HT-29 (cell line): ENCODE measurements at places on chromosomes 5 and 9.

GRCh38 chr9:77604316-77604715 is 43.8 kb downstream of the GNA14 start:
- DNase-seq = peak; percentile 80

DNA sequence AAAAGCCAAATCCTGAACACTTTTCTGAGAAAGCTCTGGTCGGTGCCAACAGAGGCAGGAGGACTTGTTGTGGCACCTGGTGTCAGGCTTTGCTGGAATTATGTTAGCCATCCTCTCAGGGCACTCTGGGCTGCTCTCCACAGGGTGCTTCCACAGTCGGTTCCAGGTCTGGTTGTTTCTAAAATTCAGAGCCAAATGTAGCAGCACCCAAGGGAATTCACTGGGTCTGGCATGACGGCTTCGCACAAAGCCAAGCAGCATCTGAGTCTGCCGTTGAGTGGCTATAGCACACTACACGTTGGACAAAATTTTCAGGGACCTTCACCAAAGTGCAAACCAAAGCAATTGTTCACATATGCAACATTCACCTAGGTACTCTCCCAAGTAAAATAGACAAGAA is 110.2 kb downstream of the PJA2 start:
- DNase-seq = no peak

DNA sequence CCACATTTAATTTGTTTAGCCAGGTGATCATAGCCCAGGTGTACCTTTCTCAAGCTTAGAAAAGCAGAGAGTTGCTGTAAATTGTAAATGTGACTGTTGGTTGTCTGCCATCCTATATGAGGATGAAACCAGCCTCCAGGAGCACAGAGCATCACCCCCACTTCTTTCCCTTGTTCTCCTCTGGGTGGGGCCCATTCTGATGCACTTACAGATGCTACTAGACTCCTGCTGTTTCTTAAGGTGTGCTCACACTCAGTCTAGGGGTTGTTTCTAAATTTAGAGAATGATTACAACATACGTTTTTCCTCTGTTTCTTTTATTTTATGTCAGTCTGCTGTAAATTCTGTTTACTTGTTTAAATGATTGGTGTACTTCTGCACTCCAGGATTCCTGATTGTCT is 10.5 kb downstream of the PTCD2 start:
- no peak for DNase-seq

GRCh38 chr5:73321757-73322436 is 126.7 kb downstream of the FOXD1 start:
- DNase-seq = no peak

DNA sequence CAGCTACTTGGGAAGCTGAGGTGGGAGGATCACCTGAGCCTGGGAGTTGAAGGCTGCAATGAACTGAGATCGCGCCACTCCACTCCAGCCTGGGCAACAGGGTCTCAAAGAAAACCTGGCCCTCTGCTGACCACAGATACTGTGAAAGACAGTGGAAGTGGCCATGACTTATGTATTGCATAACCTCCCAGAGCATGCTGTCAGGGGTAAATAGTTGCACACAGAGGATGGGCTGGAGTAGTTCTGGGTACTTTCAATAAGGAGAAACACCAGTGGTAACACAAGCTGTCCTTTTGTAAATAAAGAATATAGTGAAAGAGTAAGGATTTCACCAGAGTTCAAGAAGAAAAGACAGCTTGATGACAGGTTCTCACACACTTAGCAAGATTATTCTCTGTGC is 1.8 kb downstream of the ACER2 start:
- DNase-seq = no peak

- DNase-seq = no peak
Observed at GRCh38 chr9:125447202-125447802, 185.7 kb downstream of the GAPVD1 start.

DNA sequence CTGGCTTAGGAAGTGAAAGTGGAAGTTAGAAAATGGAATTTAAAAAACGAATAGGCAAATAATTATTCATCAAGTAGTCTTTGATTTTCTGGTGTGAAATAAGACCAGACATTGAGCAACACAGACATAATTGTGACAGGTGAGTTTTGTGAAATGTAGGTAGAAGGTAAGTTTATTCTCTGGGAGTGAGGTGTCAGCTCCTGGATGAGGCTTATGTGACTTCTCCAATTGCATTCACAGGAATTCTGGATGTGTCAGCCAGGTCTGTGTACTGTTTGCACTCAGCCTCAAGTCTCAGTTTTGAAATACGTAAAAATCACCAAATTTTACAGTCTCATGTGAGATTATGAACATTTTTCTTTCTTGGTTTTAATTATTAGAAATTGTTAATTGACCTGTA is 537.6 kb downstream of the CETN3 start:
- DNase-seq = no peak

GRCh38 chr9:120689860-120690259 is 24.4 kb downstream of the MEGF9 start:
- no peak for DNase-seq

GRCh38 chr5:176781638-176782570 is 28.5 kb upstream of the UNC5A start:
- no peak for DNase-seq

GRCh38 chr5:72123764-72124376 is 16.6 kb downstream of the MAP1B start:
- DNase-seq = no peak

- DNase-seq = no peak
Observed at GRCh38 chr5:132203464-132203818, 24.2 kb downstream of the P4HA2 start.

DNA sequence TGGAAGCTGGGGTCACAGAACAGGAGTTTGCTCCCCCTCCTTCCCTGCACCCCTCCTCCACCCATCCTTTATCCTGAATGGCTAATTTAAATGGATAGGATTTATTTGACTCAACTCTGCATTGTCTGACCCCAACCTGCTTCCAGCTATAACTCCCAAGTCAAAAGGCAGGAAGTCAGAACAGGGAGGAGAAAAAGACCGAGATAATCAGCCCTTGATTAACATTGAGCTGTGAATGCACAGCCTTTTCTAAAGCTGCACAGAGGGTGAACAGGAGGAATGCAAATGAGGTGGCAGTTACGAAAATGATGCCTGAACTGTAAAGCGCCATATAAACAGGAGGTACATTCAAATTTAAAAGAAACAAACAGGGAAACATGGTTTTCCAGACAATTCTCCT is 152.8 kb downstream of the SPOCK1 start:
- no peak for DNase-seq

DNA sequence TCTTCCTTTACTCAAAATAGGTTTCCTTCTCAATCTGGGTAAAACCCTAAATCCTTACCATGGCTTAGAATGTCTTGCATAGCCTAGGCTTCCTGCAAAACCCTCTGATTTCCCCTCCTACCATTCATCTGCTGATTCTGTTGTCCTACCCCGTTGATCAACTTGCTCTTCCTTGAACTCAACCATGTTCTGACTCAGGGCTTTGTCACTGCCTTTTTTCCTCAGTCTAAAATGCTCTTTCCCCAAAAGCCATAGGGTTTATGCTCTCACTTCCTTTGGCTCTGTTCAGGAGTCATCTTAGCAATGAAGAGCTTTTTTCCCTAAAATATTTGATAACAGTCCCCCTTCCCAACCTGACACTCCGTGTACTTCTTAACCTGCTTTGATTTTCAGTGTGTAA is 79.4 kb upstream of the IZUMO3 start:
- no peak for DNase-seq

DNA sequence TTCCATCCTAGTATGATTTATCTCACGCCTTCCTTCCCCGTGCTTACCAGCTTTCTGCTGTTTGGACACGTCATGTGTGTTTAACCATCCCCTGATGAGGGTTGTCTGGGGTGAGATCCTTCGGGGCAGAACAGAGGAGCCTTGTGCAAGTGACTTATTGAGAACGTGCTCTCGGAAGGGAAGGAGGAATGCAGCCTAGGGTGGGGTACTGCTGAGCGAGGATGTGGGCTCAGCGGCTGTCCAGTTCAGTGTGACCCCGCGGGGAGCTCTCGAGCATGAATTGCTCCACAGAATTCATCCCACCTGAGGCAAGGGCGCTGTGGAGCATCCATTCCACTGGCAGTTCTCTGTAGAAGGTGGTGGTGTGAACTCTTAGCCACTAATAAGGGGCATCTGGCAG is 4.0 kb downstream of the MYOZ3 start:
- no peak for DNase-seq

- DNase-seq = no peak
Observed at GRCh38 chr9:34982361-34982760, 7.2 kb upstream of the DNAJB5 start.

GRCh38 chr9:9612270-9612669 is 1000.5 kb downstream of the PTPRD start:
- no peak for DNase-seq

DNA sequence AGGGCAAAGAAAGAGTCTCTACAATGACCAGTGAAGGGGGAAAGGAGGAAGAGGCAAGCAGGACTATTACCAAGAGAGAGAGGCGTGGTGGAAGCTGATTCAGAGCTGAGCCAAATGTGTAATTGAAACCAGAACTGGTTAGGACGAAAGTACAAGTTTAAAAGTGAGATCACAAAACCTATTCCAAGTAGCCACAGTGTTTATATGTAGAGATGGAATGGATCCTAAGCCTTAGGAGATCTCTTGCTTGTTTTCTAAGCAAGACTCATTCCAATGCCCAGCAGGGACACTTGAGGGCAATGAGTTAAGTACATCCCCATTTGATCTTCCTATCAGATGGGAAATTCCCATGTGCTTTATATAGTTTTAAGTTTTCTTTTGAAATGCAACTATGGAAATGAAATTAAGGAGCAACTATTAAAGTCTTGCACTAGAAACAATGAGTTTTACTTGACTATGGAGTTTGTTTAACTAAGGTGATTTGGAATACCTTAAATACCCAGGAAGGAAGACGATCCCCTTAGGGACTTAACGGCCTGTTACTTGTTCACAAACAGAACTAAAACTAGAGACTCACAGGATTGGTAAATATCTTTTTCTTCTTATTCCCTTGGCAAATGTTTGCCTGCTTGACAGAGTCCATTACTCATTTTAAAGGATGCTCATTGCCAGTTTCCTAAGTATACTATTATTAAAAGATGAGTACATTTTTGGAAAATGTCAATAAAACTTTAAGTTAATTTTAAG is 51.1 kb upstream of the SNX2 start:
- DNase-seq = no peak

DNA sequence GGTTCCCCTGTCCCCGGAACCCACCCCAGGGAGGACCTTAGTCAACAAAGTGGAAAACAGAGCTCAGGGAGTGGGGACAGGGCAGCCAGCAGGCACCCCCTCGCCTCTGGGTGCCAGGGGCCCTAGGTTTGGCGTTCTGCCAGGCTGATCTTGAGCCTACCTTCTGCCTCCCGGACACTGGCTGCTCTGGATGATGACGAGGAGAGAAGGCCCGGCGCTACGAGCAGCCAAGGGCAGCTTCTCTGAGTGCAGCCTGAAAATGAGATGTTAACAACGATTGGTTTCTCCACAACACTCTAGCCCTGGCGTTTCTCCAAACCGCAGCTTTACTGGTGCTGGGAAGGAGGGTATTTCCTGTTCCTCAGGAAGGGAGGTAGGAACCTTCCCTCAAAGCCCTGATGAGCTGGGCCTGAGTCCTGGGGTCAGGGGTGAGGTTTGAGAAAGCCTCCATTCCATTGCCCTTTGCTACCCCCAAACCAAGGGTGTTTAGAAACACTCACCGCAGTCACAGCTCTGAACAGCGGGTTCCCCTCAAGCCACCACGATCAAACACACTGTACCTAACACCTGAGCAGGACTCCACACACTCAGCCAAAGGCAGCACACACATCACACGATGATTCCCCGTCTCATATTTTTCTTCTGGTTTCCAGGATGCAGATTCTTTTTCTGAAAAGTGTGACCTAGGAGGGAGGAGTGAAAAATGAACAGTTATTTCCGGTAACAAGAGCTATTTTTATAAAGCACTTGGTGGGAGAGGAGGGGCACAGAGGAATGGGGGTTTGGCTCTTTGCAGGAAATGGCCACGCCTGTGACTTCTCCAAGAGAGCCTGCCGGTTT is at the start of gene STING1:
Gene STING1, minus strand, starts transcription at position 709 of the 840 bp plus-strand sequence. CDS start 1,054 bp downstream, outside the sequence.
- peak; percentile 99 for DNase-seq

GRCh38 chr5:172943283-172943841 is 15.9 kb upstream of the RPL26L1 start:
- no peak for DNase-seq

DNA sequence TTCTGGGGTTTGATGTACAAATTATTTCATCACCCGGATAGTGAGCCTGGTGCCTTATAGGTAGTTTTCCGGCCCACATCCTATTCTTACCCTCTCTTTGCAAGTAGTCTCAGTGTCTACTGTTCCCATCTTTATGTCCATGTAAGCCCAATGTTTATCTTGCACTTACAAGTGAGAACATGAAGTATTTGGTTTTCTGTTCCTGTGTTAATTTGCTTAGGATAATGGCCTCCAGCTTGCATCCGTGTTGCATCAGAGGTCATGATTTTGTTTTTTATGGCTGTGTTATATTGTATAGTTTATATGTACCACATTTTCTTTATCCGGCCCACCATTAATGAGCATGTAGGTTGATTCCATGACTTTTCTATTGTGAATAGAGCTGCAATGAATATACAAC is 136.5 kb downstream of the PRR16 start:
- DNase-seq = no peak

GRCh38 chr9:112731971-112732370 is 14.1 kb upstream of the INIP start:
- peak; percentile 51 for DNase-seq

- DNase-seq = no peak
Observed at GRCh38 chr5:59008816-59009473, 426.1 kb downstream of the RAB3C start.

- DNase-seq = no peak
Observed at GRCh38 chr9:118023644-118024043, 319.4 kb downstream of the TLR4 start.

DNA sequence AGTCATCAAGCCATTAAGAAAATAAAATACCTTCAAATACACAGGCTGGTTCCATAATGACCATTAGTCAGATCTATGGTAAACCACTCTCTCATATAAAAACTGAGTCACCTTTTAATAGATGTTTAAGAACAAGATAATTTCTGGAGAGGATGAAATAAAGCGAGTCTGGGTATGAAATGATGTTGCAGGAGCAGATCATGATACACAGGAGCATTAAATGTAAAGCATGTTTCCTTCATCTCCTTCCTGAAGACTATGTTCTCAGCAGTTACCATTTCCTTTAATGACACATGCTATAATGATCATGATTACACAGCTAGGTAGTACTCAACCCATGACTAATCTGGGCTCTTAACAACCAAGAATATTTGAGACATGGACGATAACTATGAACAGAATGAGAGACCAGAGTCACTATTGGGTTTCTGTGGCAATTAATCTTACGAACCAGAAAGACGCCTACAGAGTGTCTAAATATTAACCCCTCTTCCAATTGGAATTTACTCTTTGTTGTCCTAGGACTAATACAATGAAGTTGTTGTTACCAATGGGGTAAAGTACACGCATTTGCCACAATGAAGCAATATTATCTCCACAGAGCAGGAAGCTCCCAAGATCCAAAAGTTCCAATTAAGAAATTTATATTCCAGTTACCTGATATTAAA is 105.6 kb downstream of the NR6A1 start:
- peak; percentile 78 for DNase-seq

GRCh38 chr5:17238521-17239041 is 21.1 kb downstream of the BASP1 start:
- no peak for DNase-seq
